ACHN (cell line): ENCODE measurements at places on chromosomes 4 and X.

DNA sequence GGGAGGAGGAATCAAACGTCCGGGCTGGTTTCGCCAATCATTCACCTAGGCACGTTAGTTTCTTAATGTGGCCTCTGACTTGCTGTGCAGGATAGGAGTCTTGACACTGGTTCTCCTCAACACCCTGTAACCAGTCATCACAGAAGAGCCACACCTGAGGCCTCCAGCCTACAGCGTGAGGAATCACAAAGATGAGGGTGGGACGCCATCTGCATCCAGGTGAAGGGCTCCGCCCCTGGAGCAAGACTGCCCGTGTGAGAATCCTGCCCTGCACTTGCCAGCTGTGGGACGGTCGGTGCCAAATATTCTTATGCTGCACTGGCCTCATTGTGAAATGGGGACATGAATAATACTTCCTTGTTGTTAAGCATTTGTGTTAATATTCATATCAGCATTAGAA lies 35.7 kb upstream of the TSPAN5 start:
- DNase-seq, result no peak

DNA sequence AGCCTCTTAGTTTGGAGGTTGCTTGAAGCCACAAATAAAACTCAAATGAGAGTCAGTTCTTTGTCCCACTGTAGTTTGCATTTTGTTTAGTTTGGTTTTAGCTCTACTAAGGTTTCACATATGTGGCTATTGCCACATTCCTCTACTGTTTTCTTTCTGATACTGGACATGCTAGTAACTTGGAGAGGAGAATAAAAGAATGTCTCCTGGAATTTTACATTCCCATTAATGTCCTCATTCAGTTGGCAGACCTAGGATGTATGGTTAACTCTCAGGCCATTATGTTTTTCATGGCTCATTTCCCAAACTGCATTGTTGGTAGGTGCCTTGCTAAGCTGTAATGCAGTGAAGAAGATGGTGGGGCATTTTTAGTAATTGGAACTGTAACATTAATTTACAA lies 29.9 kb downstream of the UPRT start:
- DNase-seq, result no peak

DNA sequence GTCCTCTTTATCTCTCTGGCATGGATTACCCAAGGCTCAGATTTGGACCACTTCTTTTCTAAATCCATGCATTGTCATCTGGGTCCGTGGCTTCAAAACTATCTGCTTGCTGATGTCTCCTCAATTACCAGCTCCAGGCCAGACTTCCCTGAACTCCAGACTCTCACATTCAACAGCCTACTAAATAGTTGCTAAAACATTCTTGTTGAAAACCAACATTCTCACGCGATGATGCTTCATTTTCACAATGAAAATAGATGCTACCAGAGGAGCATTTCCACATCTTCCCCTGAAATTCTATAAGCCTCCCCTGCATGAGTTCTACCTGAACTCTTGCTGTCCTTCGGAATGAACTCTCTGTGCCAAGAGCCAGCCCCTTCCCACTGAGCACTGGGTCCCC lies 5.2 kb upstream of the TLR6 start:
- DNase-seq, result no peak

DNA sequence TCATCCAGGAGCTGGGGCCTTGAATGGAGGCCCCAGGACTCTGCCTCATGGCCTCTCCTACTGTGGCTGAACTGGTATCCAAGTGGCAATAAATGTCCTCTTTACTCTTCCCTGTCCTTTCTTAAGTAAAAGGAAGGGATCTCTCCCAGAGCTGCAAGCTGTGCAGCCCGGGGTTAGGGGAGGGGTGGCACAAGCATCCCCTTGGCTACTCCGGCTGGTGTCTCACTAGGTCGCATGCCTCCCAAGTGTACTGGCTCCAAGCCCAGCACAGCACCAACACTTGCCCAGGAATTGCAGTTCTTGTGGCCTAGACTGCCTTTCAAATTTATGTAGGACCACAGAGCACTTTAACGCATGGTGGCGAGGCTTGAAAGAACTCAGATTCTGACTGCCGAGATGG lies 44.7 kb upstream of the MED14 start:
- DNase-seq, result no peak

GRCh38 chrX:13761606-13762414 lies 27.3 kb downstream of the OFD1 start:
- no peak for DNase-seq

- DNase-seq, result peak; percentile 42
Measured at GRCh38 chrX:56733459-56734046, 4.5 kb downstream of the NBDY start.

DNA sequence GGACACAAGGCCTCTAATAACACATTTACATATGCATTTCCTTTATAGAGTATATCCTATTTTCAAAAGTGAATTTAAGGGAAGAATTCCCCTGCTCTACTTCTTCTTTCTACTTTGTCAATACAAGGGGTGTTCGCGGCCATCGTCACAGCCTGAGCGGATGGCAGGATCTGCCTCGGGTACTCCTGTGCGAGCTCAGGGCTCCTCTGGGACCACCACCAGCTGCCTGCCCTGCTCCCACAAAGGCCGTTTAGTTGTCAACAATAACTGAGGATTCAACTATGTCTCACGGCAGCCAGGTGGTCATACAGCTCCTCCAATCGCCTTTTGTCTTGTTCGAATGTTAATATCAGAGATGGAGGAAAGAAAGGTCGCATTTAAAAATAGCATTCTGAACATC lies 228.2 kb upstream of the TENM3 start:
- no peak for DNase-seq

DNA sequence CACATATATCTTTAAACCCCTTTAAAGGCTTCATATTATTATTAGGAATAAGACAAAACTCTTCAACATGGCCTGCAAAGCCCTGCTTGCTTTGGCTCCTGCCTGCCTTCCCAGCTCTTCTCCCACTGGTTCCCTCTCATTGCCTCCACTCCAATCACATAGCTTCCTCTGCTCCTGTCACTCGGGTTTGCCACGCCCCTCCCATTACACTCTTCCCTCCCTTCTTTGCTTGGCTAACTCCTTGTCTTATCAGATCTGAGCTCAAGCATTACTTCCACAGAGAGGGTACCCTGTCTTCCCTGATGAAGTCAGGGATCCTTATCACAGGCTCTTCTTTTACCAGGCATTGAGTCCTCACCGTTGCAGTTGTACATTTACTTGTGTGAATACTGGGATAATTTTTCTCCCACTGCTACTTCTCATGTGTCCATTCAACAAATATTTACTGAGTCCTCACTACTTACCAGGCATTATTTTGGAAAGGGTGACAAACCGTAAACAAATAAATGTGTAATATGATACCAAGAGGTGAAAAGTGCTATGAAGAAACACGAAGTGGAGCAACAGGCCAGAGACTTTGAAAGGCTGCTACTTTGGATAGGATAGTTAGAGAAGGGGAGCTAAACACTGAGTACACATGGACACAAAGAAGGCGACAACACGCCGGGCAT lies 3.2 kb upstream of the VGLL1 start:
- DNase-seq, result peak; percentile 23

DNA sequence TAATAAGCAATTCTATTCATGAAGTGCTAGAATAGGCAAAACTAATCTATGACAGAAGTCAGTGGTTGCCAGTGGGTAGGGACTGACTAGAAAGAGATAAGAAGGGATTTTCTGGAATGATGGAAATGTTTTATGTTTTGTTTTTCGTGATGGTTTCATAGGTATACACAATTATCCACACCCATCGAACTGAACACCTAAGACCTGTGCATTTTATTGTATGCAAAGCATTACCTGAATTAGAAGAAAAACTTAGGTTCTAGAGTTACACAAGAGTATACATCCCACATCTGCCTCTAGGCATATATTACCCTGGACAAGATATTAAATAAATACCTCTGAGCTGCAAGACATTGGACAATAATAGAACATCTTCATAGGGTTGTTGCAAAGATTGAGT lies 205.2 kb downstream of the SOWAHB start:
- no peak for DNase-seq

DNA sequence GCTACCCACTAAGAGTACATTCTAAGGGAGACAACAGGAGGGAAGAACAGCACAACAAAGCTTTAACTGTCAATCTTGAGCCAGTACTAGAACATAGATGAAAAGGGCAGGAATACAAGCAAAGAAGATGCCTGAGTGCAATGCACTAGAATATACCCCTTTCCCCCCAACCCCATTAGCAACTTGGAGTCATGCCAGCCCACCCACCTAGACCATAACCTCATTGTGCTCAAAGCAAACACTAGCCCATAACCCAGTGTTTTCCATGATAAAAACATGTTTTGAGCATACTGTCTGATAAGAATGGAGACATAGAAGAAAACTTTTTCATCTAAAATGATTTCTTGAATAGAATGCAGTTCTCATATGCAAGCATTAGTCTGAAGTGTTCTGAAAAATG lies 183.2 kb downstream of the RAP1GDS1 start:
- no peak for DNase-seq

GRCh38 chr4:105996845-105997244 lies 101.6 kb downstream of the NPNT start:
- DNase-seq, result peak; percentile 72

- DNase-seq, result no peak
Measured at GRCh38 chr4:128803783-128804182, 5.7 kb upstream of the JADE1 start.

DNA sequence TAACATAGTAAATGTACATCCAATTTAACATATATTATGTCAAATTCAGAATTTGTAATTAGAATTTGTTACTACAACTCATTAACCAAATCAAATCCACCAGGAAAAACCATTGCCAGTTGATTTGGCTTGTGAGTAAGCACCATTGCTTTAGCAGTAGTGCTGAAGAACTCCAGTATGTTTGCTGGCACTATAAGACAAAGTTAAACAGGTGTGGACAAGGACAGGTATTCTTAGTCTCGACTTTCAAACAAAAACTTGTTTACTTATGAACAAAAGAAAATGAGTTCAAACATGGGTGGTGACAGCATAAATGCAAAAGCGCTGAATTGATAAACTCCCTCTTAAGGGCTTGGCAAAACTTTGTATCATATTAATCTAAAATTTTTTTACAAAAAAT lies 1.3 kb upstream of the ADH7 start:
- DNase-seq, result no peak

- DNase-seq, result no peak
Measured at GRCh38 chr4:138788267-138788790, 227.3 kb upstream of the NOCT start.
